ENCODE measurements at places on chromosomes 1 and 21.

- DNase-seq: no peak
Observed at GRCh38 chr1:109668123-109668775, 392 bp downstream of the GSTM2 start.

- DNase-seq: no peak
Observed at GRCh38 chr1:6140413-6140812, 39.7 kb downstream of the CHD5 start.

GRCh38 chr21:44535963-44536362 lies 4.0 kb downstream of the KRTAP10-1 start:
- DNase-seq: no peak

DNA sequence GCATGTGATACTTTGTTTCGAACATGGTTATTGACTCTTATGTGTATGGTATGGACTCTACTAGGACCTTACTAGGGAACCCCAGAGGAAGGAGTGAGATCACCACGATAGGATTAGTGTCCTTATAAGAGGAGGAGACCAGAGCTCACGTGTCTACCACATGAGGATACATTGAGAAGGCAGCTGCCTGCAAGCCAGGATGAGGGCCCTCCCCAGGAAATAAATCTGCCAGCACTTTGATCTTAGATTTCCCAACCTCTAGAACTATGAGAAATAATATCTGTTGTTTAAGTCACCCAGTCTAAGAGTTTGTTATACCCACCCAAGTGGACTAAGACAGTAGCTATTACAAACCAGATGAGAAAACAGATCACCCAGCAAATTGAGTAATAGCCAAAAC lies 559.3 kb upstream of the USP24 start:
- no peak for DNase-seq

DNA sequence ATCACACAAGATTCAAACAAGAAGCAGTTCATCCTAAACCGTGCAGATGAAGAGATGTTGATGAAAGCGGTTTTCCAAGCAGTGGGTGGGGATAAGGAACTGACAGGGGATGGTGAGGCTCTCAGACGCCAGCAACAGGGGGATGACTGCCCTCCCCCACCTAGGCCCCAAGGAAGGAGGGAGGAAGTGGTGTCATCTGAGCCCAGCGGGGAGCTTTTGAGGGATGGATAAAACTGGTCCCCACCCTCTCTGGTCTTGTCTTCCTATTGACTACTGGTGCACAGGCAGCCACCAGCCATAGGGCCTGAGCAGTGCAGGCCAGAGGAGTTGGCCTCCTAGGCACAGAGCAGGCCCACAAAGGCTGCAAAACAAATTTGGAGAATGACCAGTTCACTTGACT lies 175.5 kb downstream of the HUNK start:
- no peak for DNase-seq

DNA sequence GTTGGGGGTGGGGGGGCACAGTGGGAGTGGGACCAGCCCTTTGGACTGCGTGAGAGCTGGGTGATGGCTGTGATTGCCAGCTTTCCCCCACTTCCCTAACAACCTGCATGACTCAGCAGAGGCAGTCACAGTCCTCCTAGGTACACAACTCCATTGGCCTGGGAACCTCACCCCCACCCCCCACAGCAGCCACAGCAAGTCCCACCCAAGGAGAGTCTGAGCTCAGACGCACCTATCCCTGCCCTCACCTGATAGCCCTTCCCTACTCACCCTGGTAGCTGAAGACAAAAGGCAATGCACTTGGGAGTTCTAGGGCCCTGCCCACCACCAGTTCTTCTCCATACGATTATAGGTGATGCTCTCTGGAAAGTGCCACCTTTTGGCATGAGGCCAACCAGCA lies 188.9 kb downstream of the ZNF648 start:
- no peak for DNase-seq

DNA sequence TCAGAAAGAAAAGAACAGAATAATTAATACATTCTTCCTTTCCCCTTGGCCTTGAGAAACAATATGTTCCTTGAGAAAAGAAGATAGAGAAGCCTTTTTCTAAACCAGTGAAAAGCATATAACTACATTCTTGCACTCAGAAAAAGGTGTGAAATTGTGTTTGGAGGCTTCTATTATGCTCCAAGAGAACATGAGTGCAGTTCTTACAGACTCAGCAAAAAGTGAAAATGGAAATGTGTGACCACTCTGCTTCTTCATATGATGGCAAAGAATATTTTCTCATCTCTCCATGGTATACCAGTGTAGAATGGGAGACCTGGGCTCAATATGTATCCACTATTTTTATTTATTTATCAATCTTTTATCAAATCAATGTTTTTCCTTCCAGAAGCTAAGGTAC lies 43.2 kb downstream of the ALG14 start:
- DNase-seq: no peak

All from stimulated activated CD8-positive, alpha-beta memory T cell treated with anti-CD3 and anti-CD28 coated beads, Interleukin-4, amount 100 ng/mL, for 4 hours (primary cell).